Activated CD4-positive, alpha-beta T cell treated with anti-CD3 and anti-CD28 coated beads for 36 hours (primary cell): ENCODE measurements at places on chromosomes 5 and 9. TPM values are rescaled to one million over a fixed set of nuclear protein-coding genes. Genes with fewer than 3 reads are reported as not detected.

GRCh38 chr5:115686738-115687074 lies 60.9 kb upstream of the TMED7 start:
- H3K36me3 ChIP-seq, result no peaks in the 10 kb centered on the region
- H3K27ac ChIP-seq, result no peak overlapping the region
- H3K4me3 ChIP-seq, result no peak overlapping the region
- no peaks in the 10 kb centered on the region for H3K4me1 ChIP-seq
- no peak for DNase-seq
- peaks cover 21% of the 10 kb centered on the region for H3K27me3 ChIP-seq

- peaks cover 25% of the 10 kb centered on the region for H3K4me1 ChIP-seq
- H3K27me3 ChIP-seq, result peaks cover 2% of the 10 kb centered on the region
- no peak overlapping the region for H3K27ac ChIP-seq
- H3K4me3 ChIP-seq, result no peak overlapping the region
- no peak for DNase-seq
Measured at GRCh38 chr5:158810615-158811014, 289.1 kb downstream of the EBF1 start.

- H3K27me3 ChIP-seq, result peaks cover 22% of the 10 kb centered on the region
- no peaks in the 10 kb centered on the region for H3K36me3 ChIP-seq
- DNase-seq, result peak; percentile 3
Measured at GRCh38 chr5:533243-533954, 9.2 kb upstream of the SLC9A3 start.

DNA sequence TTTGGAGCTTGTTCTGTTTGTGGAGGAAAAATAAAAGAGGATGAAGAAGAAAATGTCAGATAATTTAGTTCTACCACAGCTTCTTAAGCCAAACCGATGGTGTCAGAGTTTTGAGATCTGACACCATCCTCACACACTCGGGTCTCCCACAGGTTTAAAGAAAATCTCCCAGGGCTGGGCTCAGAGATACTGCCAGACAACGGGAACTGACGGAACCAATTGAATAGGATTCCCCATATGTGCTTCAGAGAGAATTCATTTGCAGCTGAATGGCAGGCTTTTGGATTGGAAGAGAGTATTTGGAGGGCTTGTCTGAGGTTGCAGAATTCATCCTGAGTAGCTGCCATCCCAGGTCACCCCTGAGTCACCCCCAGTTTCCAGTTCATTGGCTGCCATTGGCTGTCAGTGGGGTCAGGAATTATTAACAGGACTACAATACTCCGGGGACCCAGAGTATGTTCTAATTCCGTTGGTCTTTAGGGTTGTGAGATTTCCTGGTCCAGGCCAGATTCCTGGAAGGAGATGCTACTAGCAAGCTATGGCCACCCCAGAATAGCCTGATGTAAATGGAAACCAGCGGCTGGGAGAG lies 131.3 kb downstream of the PDZD2 start:
- H3K36me3 ChIP-seq, result no peaks in the 10 kb centered on the region
- H3K4me1 ChIP-seq, result peaks cover 8% of the 10 kb centered on the region
- H3K4me3 ChIP-seq, result no peak overlapping the region

DNA sequence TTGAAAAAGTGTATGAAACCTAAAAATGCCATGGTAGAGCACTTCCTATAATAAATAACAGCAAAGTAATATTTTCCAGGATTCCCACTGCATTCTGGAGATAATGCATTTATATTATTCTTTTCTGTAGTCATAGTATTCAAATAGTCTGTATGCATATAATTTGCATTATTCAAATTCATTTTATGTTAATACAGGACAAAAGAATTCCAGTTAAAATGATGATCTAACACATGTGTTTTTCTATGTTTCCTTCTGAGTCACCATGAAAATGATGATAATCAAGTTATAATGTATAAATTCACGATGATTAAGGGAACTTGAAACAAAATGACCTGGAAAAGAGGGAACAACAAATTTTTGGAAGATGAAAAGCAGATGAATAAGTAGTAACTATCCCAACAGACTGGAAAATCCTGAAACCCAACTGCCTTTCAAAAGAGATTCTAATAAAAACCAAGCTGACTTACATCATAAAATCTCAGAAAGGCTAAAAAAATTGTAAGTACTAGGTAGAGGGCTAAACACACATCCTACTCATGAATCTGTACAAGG lies 358.6 kb upstream of the PAPPA start:
- H3K36me3 ChIP-seq, result no peaks in the 10 kb centered on the region
- no peak overlapping the region for H3K4me3 ChIP-seq
- no peaks in the 10 kb centered on the region for H3K4me1 ChIP-seq
- H3K27me3 ChIP-seq, result no peaks in the 10 kb centered on the region
- H3K27ac ChIP-seq, result no peak overlapping the region

EFNA5 gene
- not detected for total RNA-seq

ADAMTS19 gene
- total RNA-seq, result not detected

DBH gene
- total RNA-seq, result not detected

TRIM7 gene
- 1.4 TPM for total RNA-seq

C6 gene
- total RNA-seq, result not detected
